ENCODE measurements at places on chromosomes 12 and 14.
A peak's percentile ranks its signal among the peaks of the same experiment; 100 is the strongest.

GRCh38 chr12:98371419-98371818 is 144.0 kb upstream of the TMPO start:
- DNase-seq, result no peak

- peak; percentile 44 for DNase-seq
Measured at GRCh38 chr12:6336079-6336888, 5.6 kb downstream of the TNFRSF1A start.

DNA sequence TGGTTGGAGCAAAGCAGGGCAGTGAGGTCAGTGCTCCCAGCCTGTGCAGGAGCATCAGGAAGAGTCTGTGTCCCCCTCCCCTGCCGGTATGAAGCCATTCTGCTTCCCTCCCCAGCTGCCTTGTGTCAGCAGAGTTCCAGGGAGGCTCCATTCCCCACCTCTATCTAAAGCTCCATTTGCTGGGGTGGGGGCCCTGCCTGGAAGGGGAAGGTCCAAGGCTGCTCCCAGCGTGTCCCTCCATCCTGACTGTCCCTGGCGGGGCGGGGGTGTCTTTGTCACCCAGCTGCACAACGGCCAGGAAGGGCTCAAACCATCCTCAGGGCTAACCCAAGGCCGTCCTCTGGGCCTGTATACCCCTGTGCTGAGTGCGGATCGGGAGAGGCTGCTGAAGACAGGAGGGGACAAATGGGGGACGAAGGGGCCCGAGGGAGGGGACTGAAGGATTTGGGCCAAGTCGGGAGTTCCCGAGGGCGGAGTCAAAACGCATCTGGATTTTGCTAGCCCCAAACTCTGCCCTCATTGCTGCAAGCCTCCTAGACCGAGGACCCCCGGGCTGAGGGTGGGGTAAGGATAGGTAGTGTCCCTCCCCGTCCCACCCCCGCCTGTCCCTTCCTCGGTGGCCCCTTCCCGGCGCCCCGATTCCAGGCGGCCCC is 748 bp upstream of the ACVRL1 start:
- no peak for DNase-seq

DNA sequence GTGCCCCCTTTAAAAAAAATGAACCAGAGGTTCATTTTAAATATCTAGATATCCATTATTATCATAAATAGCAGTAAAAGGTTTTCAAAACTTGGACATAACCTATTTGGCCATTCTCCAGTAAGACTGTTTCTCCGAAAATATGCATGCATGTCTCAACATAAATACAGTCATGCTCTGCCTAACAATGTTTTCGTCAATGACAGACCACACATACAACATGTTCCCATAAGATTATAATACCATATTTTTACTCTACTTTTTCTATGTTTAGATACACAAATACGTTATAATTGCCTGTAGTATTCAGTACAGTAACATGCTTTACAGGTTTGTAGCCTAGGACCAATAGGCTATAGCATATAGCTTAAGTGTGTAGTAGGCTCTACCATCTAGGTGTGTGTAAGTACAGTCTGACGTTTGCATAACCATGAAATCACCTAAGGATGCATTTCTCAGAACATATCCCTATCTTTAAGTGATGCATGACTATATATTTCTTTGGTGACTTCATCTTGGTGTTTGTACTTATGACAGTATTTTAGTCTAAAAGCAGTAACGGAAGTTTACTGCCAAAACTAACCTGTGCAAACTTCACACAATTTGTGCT is 3.2 kb downstream of the TMEM19 start:
- DNase-seq, result no peak

DNA sequence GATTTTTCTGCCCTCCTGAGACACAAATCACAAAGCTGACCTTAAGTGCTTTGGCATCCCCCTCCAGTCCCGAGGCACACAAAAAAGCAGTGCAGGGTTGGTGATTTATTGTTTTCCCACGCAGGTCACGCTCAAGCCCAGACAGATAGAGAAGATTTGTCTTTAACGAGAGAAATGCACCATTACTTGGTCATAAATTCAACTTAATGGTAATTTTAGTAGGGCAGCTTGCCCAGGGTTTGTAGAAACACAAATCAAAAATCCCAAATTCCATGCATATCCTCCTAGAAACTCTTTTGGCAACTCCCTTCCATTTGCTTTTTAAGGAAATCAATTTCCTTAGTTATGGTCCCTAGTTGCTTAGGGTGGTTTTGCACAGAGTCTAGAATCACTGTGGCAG is 132.6 kb downstream of the IGF1 start:
- DNase-seq, result no peak

- DNase-seq, result no peak
Measured at GRCh38 chr14:75096959-75097358, 27.5 kb downstream of the ZC2HC1C start.

- no peak for DNase-seq
Measured at GRCh38 chr12:47504775-47505446, 200.9 kb downstream of the RPAP3 start.

- DNase-seq, result peak; percentile 30
Measured at GRCh38 chr14:69242311-69243224, 17.4 kb upstream of the GALNT16 start.

GRCh38 chr12:108980831-108981618 is 39.8 kb downstream of the SVOP start:
- no peak for DNase-seq

GRCh38 chr14:50677527-50678063 is 9.5 kb upstream of the SAV1 start:
- DNase-seq, result no peak

DNA sequence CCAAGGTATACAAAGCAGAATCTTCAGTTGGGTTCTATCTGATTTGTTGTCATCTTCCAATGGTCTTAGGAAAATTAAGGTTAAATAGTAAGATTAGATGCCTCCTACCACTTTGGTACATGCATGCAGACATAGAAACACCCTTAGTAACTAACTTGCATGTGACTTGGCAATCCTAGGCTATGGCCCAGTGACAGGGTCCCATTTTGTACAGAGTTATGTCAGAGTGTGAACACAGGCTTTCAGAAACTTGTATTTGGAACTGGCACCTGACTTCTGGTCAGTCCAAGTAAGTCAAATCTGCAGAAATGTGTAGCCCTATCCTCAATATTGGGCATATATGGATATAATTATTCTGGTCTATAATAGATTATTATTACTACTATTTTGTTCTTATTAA is 53.1 kb downstream of the DAD1 start:
- no peak for DNase-seq

DNA sequence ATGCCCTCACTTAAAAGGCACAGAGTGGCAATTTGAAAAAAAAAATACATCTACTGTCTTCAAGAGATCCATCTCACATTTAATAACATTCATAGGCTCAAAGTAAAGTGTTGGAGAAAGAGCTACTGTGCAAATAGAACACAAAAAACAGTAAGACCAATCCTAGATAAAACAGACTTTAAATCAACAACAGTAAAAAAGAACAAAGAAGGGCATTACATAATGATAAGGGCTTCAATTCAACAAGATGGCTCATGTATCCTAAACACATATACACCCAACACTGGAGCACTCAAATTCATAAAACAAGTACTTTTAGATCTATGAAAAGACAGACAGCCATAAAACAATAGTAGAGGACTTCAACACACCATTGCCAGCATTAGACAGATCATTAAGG is 93.6 kb upstream of the PCED1B start:
- DNase-seq, result no peak

- no peak for DNase-seq
Measured at GRCh38 chr14:91046488-91047072, 13.9 kb downstream of the RPS6KA5 start.

GRCh38 chr12:103583008-103583407 is 4.1 kb upstream of the STAB2 start:
- DNase-seq, result no peak

- DNase-seq, result no peak
Measured at GRCh38 chr12:32298917-32299316, 100.4 kb upstream of the FGD4 start.

DNA sequence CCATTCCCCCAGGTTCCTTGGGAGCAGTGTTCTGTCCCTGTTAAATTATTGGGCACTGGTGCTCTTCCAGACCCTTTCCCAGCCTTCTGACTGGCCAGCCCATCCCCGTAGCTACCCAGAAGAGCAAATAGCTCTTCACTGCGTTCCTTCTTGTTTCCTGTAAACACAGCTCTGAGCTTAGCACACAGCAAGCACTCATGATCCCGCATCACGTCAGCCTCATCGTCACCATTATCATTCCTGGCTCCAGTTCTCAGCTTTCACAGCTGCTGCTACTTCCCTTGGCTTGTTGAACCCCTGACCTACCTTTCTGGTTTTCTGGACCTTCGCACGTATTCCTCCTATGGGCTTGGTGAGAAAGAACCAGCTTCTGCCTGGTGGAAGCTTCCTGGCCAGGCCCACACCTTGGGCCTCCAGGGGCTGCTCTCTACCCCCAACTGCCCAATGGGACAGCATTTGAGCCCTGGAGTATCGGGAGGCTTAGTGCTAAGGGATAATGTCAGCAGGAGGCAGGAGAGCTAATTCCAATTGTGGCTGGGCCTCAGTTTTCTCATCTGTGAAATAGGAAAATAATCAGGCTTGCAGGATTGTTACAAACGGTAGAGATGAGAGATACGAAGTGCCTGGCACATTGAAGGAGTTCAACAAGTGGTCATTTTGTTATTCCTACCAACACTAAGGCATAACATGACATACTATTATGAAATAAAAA is 22.6 kb upstream of the PAPOLA start:
- no peak for DNase-seq

DNA sequence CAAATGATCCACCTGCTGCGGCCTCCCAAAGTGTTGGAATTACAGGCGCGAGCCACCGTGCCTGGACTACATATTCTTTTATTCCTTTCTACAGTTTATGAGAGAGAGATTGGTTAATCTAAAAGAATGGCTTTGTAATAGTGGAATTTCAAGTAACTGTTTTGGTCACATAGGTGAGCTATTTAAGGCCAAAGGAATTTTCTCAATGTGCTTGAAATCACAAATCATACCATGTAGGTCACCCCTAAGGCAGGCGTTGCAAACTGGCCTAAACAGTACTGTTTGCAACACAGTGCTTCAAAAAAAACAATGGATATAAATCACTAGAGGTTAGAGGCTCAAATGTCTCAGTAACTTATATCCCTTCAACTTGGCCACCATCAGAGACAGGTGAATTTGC is 103.7 kb upstream of the PTPRR start:
- no peak for DNase-seq

DNA sequence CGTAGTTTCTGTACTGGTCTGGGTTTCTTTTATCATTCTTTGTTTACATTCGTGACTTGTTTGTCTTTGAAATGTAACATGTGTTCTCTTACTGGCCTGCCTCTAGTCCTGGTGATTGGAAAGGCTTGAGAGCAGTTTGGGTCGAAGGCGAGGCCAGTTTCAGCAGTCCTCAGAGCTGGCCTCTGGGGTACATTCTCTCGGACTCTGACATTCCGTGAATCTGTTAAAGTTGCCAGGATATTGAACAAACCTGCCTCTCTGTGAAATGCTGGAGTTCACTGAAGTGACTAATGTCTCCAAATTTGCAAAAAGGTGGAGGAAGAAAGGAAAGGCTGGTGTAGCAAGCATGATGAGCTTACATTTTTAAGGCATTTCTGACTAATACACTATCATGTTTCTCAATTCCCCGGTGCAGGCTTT is 1.5 kb downstream of the PLEKHA5 start:
- no peak for DNase-seq

GRCh38 chr12:64461634-64462414 is 9.9 kb downstream of the TBK1 start:
- no peak for DNase-seq

- no peak for DNase-seq
Measured at GRCh38 chr12:52210186-52210924, 18.5 kb upstream of the KRT80 start.

DNA sequence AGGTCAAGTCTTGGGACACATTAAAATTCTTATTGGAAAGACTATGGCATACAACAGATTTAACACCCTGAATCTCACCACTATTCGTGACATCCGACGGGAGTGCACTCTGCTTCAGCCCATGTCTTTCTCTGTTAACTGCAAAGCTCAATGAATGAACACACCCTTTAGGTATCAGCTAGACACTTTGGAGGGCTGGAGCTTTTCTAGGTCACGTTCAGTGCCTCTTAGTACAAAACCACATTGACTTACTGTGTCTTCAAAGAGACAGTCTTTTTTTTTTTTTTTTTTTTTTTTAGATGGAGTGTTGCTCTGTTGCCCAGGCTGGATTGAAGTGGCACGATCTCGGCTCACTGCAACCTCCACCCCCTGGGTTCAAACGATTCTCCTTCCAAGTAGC is 80.6 kb downstream of the GLT1D1 start:
- no peak for DNase-seq

- DNase-seq, result no peak
Measured at GRCh38 chr14:33566082-33566481, 384.8 kb downstream of the EGLN3 start.

DNA sequence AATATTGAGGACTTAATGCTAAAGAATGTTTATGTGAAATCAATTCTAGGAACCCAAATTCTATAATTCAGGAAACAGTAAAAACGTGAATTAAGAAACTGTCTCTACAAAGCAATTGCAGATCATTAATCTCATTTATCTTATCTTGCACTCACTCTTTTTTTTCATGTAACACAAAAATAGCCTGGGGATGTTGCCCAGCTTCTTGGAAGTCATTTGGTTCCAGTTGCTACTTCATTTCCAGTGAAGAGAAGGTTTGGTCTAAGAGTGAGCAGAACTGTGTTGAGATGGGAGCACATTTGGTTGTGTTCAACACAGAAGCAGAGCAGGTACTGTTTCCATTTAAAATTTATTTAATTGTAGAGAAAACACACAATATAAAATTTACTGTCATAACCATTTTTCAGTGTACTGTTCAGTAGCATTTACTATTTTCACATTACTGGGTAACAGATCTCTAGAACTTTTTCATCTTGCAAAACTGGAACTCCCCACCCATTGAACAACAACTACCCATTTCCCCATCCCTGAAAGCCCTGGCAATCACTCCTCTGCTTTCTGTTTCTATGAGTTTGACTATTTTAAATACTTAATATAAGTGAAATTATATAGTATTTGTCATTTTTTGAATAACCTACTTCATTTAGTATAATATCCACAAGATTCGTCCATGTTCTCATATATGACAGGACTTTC is 9.7 kb downstream of the CLEC6A start:
- DNase-seq, result no peak

DNA sequence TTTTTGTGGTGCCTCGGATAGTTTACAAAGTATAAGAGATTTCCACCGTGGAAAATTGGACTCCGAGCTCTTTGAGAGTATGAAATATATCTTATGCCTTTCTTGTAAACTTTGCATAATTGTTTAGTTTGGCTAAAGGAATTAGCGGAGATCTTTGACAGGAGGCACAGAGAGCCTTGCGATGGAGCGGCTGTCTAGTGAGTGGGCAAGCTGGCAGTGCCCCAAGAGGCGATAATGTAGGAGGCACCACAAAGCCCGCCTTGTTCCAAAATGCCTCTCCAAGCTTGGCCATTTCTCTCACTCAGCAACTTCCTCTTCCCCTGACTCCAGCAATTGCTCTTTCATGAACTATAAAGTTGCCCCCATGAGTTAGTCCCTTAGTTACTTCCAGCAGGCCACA is 270.1 kb upstream of the PRICKLE1 start:
- DNase-seq, result no peak
